Activated CD4-positive, alpha-beta T cell treated with anti-CD3 and anti-CD28 coated beads for 24 hours (primary cell): ENCODE measurements at places on chromosomes 7 and 10.
A peak's percentile ranks its signal among the peaks of the same experiment; 100 is the strongest.

DNA sequence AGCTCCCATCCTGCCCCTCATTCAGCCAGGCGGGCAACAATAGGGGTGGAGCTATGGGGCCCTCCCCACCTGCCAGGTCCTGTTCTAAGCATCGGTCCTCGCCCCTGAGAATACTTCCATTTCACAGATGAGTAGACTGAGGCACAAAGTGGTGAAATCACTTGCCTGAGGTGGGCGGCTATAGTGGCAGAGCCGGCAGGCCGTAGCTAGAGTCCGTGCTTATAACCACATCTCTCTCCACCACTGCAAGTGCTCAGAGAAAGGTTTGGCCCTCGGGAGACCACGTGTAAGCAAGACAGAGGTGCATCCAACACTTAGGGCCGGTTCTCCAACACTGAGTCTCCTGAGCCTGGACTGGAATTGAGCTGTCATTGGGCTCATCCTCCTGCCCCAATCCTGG lies 145.8 kb upstream of the UNC5B start:
- no peak for DNase-seq

DNA sequence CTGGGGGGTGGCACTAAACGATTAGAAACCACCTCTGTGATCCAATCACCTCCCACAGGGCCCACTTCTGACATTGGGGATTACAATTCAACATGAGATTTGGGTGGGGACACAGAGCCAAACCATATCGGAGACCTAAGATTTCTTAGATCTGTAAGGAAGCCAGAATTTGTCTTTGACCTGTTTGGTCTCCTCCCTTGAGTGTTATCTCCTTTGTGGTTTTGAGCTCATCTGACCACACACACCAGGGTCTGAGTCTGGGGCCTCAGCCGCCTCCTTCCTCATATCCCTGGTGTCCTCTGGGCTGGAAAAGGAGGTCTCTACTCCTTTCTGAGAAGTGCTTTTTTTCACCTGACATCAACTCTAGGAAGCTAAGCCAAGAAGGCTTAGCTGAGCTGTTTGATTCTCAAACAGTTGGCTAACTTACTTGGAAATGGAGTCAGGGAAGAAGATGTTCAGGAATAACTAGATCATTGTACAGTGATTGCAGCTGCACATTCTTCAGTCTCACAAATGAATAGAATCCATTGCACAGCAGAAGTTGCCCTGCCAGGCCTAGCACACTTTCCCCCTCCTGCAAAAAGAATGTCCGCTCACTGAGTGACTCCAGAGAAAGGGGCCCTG lies 167.4 kb downstream of the ARHGAP21 start:
- no peak for DNase-seq

DNA sequence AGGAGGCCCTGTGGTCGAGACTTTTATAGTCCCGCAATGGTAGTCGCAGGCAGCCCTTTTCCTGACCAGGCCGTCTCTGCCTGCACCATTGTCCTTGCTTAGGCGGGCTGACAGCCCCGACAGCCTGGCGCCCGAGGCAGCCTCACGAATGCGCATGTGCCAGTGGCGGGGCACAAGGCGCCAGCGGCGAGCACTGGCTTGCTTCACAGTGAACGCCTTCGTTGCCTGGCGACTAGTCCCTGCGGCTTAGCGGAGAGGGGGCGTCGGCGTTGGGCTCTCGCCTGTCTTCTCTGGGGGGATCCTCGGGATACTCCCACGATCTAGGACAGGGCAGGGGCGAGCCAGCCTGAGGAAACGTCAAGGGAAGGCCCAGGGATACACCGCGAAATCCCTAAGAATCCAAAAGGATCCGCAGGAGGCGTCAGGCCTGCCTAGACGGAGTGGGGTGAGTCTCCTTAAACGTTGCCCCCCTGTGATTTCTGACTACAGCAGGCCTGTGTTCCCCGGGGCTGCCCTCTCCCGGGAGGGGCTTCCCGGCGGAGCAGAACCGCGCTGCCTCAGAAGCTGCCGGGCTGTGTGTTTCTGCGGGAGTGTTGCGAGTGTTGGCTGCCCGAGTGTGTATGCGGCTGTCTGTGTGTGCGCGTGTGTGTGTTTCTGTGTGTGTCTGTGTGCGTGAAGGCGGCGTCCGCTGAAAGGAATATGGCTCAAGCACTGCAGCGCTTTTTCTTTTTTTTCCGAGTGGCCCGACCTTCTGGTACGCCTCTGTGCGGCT lies 20.5 kb upstream of the ZNF273 start:
- DNase-seq, result no peak

DNA sequence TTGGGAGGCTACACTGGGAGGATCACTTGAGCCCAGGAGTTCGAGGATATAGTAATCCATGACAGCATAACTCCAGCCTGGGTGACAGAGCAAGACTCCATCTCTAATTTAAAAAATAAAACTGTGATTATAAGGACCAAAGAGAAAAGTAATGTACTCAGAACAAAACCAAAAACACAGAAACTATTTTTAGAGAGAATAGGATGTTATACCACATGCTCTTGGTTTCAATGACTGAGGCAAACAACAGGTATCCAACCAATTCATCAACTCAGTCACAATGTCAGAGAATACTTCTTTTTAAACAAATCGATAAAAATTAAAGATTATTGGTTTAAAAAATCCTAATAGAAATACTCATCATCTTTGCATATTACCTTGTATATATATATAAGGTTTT lies 186.7 kb downstream of the TPK1 start:
- no peak for DNase-seq

GRCh38 chr7:98869597-98870120 lies at the start of gene TMEM130:
TSS of gene TMEM130 (minus strand) at chr7:98870014. CDS start at chr7:98869861, 153 bp downstream.
- DNase-seq, result no peak

- DNase-seq, result no peak
Observed at GRCh38 chr7:76023002-76023401, 24.8 kb downstream of the STYXL1 start.

GRCh38 chr10:80400136-80400804 lies 8.1 kb upstream of the PRXL2A start:
- no peak for DNase-seq

DNA sequence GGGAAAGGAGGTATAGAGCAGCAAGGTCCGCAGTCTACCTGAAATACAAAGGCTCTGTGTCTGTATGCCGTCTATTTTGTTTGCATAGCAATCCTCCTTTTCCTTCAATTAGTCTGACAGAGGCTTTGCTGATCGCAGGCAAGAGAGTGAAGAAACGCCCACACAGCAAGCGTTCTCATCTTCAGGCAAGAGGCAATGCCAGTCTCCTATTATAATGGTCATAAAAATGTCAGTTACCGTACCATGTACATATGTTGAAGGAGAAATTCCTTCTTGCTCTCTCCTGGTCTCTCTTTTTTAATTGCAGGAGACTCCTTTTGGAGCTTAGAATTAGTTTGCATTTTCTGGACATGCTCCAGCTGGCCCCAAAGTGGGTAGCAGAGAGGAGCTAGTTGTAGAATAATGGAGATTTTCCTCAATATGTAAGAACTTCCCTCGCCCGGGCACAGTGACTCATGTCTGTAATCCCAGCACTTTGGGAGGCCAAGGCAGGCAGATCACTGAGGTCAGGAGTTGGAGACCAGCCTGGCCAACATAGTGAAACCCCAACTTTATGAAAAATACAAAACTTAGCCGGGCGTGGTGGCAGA lies 139.5 kb downstream of the PFKFB3 start:
- no peak for DNase-seq

DNA sequence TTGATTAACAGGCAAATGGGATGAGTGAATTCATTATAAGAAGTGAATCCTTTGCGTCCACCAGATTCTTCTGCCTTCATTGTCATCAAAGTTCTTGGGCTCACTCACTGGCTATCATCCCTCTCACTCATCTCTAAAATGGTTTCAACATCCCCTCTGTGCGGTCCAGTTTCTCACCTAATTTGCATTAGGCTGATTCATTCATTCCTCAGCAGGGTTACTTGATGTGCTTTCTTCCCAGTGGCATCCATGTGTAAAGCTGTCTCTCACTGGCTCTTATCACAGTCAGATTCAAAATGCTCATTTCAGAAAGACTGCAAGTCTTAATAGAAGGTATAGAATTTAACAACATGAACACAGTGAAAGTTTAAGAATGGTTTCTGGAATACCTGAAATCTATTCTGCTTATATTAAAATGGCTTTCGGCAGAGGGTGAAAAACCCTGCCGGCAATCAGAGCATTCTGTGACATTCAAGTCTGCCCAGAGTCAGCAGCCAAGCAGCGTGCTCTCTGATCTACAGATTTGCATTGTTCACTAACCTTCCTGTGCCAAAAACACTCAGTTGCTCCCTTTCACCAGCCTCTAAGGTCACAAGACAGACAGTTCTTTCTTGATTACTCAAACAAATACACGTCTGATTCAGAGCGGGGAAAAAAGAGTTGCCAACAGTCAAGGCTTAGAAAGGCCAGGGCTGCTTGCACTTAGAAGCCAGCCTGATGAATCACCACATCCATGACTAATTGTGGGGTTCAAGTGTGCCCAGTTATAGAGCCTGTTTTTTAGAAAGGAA lies 106.7 kb downstream of the TES start:
- DNase-seq, result peak; percentile 0

DNA sequence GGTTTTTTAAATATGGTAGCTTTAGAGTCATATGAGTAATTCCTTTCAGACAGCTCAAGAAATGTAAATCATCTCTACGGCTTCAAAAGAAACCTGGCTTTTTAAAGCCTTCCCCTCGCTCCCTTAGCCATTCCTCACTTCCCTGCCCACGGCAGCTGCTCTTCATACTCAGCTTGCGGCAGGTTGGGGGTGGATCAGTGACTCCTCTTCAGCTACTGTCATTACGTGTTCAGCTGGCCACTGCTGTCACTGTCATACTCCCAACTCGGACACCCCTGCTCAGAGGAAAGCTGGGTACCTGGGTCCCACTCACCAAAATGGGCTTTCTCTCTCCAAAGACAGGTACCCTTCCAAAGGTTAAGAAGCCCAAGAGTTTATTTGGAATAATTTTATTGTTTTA lies 6.6 kb downstream of the YWHAG start:
- no peak for DNase-seq

DNA sequence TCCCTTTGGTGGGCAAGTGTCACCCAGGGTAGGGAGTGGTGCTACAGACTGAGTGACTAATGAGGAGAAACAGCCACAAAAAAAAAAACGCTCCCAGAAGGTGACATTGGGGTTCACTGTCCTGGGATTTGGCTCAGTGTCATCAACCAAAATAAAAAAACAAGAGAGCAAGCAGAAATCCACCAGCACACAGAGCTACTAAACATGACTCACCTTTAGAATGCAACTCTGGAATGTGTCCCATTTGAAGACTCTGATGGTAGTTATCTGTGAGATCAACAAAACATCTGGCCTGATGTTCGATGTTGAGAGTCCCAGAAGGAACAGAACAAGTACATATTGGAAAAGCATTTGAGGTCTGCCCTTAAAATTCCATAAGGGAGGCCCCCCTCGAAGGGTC lies 200.3 kb upstream of the LYZL2 start:
- DNase-seq, result no peak

- DNase-seq, result no peak
Observed at GRCh38 chr10:120493411-120494312, 36.6 kb downstream of the PLPP4 start.

GRCh38 chr10:33460505-33461294 lies 126.2 kb upstream of the NRP1 start:
- DNase-seq, result no peak

GRCh38 chr7:118325450-118325808 lies 100.9 kb downstream of the ANKRD7 start:
- no peak for DNase-seq

GRCh38 chr10:130555411-130555750 lies 419.2 kb downstream of the GLRX3 start:
- no peak for DNase-seq

DNA sequence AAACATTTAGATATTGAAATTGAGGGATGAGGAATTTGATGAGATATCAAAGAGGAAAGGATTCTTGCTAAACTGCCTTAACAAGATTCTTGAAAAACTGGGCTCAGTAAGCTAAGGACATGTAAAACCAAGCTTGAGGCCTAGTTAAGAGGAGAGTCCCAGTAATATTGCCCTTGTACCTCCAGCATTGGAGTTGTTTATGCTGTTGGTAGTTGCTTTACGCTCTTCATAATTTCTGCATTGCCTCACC lies 156.1 kb upstream of the TRIM24 start:
- no peak for DNase-seq

DNA sequence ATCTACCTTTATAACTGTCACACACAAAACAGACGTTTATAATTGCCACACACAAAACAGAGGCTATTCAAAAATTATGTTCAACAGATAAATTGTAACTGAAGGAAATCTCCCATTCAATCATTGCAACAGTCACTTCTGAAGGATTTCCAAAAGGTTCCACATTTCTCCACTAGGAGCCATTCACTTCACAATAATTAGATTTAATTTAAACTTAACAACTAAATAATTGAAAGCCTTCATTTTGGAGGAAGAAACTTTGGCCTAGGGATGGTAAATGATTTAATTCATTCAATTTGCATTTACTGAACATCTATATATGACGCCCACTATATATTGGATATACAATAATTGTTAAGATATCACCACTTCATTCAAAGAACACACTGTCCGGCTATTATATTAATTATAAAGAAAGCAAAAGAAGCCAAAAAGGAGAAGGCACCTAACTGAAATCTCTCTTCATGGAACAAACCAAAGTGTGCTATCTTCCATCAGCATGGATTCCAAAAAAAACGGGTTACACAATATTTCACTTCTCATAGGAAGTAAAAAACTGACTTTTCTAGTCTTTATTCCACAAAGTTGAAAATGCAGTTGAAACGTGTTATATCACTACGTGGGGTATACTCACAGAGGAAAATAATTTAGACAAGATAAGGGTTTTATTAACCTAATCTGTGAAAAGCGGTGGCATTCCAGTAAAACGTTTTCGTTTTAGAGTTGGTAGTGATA lies 1.7 kb downstream of the ATAD1 start:
- DNase-seq, result no peak

- DNase-seq, result no peak
Observed at GRCh38 chr10:974785-975074, 13.5 kb upstream of the GTPBP4 start.

GRCh38 chr7:71925663-71926062 lies 486.5 kb downstream of the CALN1 start:
- no peak for DNase-seq

DNA sequence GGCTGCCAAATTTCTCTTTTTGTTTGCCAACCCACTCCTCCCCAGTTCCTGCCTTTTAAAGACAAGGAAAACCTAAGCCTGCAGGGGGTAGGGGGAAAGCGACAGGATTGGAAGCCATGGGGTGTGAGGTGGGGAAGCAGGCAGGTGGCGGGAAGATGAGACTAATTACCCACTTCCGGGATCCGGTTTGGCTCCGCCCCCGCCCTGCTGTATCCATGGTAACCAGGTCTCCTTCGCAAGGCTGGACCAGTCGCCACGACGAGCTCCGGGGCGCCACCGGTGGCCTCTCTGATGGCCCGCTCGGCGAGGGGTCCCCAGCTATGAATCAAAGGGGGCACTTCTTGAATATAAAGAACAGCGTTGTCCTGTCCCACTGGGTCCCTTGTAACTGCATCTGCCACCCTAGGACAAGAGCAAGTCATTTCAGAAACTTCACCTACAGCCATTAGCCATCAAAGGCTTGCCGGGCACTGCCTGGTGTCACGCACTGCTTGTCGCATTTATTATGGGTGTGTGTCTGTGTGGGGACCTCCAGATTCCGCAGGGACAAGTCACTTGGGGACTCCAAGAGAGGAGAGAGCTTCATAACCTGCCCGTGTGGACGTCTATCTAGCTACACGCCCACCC lies 55.4 kb upstream of the LMTK2 start:
- DNase-seq, result peak; percentile 61

- no peak for DNase-seq
Observed at GRCh38 chr10:124693801-124694416, 50.3 kb downstream of the FAM53B start.

- DNase-seq, result no peak
Observed at GRCh38 chr7:80636709-80637108, 1.7 kb upstream of the CD36 start.
